Fibroblast of skin of right biceps (primary cell): ENCODE measurements at places on chromosomes 7 and 10.
A peak's percentile ranks its signal among the peaks of the same experiment; 100 is the strongest.

DNA sequence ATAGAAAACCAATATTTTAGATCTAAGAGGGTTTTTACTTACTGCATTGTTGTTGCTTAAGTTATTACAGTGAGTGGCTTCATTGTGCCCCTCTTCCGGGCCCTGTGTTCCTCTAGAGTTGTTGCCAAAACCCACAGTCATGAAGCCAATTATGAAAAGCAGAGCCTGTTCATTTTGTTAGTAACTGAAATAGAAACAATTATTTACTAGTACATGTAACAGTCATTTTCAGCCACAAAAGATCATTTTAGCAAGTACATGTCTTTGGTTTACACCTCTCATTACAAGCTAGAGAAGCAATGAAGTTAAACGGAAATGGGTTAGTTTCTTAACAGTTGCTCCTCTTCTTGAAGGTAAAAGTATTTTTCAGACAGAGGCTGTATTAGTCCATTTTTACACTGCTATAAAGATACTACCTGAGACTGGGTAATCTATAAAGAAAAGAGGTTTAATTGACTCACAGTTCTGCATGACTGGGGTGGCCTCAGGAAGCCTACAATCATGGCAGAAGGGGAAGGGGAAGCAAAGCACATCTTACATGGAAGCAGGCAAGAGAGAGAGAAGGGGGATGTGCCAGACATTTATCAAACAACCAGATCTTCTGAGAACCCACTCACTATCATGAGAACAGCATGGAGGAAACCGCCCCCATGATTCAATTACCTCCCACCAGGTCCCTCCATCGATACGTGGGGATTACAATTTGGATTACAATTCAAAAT, 380.5 kb downstream of the SFMBT2 start:
- DNase-seq, result no peak

DNA sequence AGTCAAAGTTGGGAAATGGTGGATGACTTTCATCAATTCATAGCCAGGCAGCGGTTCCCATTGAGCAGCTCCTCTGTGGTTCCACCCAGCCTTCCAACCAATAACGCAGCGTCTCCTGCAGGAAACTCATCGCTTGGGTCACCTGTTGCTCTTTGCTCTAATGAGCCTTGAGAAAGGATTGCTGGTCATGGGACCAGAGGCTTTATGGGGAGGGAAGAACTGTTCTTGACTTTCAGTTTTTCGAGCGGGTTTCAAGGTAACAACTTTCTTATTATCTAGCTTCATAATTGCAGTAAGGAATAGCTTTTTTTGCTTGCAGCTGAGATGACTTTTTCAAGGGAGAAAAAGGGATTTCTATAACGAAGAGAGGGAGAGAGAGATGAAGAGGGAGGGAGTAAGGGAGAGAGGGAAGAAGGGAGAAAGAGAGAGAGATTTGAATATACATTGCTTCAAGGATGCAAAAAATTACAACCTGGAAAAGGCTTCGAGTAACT, 405 bp upstream of the ENTPD1 start:
- no peak for DNase-seq

GRCh38 chr7:110975486-110975885, 115.4 kb upstream of the LRRN3 start:
- no peak for DNase-seq

DNA sequence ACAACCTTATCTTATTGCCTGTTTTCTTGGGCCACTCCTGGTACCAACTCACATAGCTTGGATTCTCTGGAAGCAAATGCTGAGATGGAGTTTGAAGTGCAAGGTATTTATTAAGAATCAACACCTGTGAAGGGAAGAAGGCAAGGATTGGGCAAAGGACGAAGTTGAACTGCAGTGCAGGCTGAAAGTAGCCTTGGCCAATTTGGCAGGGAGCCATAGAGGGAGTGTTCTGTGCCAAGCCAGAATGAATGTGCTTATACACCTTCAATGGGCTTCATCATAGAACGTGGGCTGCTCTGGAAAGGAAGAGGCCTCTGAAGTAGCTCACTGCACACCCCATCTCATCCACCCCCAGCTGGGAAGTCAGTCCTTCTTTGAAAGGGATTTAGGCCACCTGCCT, 79.8 kb upstream of the IFRD1 start:
- DNase-seq, result no peak

- peak; percentile 87 for DNase-seq
Observed at GRCh38 chr10:30127120-30127541, 67.7 kb upstream of the JCAD start.

DNA sequence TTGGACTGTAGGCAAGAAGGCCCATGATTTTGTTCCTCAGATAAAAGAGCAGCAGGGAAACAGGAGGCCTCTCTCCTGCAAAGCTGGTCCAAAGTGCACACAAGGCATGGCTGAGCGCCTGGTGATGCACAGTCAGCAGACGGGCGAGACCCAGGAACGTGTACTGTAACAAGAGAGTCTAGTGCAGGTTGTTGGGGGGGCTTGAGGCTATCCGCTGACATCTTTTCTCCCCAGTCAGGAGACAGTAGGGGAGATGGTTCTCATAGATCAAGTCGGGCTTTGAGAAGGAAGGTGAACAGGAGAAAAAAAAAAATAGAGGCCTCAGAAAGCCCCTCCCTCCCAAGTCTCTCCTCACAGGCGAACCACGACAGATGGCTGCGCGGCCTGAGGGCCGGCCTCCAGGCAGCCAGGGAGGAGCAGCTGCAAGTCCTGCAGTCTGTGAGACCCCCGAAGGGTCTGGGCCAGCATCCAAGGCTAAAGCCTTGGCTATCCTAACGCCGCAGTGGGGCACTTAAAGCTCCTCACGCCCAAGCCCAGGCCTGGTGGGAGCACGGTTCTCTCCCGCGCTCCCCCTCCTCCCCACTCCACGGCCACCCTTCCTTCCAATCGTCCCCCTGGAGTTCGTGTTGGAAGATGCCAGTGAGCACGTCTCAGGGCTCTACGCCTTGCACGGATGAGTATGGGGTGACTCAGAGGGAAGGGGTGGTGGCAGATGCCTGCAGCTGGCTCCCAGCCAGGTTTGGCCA, 68.3 kb downstream of the PRKAG2 start:
- DNase-seq, result peak; percentile 14

DNA sequence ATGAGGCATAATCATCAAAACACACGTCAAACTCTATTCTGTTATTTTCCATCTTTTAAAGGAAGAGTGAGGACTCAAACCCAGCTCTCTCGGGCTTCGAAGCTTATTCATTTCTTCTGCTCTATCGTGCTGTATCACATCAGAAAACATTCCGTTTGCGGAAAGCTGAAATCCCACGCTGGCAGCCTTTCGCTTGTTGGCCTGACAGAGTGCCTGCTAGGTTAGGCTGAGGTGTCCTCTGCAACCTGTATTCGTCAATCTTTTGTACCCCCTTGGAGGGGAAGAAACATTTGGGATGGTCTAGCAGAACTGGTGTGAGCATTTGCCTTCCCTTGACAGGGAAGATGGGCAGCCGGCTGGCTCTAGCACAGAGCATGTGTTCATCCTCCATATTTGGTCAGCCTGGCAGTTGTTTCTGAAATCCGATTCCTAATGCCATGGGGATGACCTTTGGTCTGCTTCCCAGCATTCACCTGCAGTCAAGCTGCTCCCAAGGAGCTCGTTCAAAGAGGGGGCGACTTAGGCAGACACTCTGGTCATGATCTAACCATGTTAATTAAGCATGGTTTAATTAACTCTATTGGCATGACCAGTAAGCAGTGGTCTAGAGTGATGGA, 55.2 kb downstream of the TACC2 start:
- DNase-seq, result no peak

DNA sequence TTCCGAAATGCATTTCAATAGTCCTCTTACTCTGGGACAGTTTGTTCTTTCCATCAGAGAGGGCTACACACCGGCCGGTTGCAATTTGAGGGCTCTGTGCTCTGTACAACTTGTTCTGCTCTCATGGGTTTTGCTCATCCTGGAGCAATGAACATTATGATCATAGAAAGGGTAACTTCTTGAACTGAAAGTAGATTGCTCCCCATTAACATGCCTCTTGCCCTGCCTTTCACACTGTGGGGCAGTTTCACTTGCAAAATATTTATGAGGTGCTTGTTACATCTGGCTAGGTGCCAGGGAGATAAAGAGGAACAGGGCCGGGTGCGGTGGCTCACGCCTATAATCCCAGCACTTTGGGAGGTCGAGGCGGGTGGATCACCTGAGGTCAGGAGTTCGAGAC, 97.3 kb upstream of the MPP7 start:
- DNase-seq, result no peak

GRCh38 chr10:123301077-123301857, 147.1 kb downstream of the BUB3 start:
- DNase-seq, result peak; percentile 3

DNA sequence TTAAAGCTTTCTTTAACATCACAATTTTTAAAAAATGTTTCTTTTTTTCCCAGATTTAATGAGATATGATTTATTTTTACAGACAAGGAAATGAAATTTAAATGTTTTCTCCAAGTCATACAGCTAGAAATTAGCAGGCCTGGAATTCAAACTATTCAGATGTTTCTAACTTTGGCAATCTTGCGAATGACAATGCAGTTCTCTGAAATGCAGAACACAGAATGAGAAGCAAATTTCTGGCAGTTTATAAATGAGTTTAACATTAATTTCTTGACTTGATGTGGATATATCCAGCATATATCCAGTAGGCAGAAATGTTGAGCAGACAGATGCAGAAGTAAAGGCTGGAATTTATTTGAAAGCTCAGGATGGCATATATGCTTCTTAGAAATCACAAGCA, 227.5 kb downstream of the THSD7A start:
- DNase-seq, result no peak

GRCh38 chr7:2209146-2209960, 23.4 kb downstream of the MAD1L1 start:
- peak; percentile 67 for DNase-seq

- DNase-seq, result peak; percentile 10
Observed at GRCh38 chr7:111697771-111698170, 135.5 kb upstream of the IMMP2L start.

DNA sequence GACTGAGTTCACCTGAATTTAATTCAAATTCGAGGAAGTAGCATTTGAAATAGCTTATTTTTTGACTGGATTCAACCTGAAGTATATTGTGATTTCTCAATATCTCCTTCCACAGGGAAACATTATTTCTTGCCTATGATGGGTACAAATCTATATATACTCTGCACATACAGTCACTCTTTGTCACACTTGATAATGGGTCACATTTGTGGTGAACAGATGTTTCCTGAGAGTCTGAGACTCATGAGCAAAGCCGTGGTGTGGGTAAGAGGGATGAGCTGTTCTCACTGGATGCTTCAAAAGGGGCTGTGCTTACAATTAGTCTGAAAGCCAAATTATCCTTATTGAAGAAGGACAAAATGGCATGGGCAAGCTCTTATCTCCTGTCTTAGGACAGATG, 18.0 kb upstream of the TBXAS1 start:
- no peak for DNase-seq

- DNase-seq, result peak; percentile 59
Observed at GRCh38 chr7:128405471-128406313, 4.1 kb downstream of the IMPDH1 start.

GRCh38 chr7:28222636-28223035, 42.0 kb upstream of the JAZF1 start:
- DNase-seq, result no peak

DNA sequence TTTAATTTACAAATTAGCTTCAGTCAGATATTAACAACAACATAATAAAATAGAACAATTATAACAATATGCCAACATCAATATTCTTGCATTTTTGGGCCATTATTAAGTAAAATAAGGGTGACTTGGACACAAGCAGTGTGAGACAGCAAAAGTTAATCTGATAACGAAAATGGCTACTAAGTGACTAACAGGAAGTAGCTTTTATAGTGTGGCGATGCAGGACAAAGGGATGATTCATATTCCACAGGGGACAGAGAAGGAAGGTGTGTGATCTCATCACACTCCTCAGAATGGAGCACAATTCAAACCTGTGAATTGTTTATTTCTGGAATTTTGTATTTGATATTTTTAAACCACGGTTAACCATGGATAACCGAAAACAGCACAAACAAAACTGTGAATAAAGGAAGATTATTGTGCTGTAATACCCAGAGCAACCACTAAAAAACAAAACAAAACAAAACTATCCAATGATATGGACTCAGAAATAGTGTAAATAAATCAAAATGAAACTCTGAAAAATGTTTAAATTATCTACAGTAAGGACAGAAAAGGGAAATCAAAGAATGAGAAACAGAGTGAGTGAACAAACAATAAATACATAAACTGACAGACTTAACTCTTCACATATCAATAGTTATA, 66.9 kb upstream of the TFEC start:
- DNase-seq, result peak; percentile 82

- DNase-seq, result peak; percentile 2
Observed at GRCh38 chr7:88401009-88401623, 94.4 kb upstream of the STEAP4 start.

GRCh38 chr7:33842150-33842549, 63.2 kb upstream of the BMPER start:
- DNase-seq, result no peak

DNA sequence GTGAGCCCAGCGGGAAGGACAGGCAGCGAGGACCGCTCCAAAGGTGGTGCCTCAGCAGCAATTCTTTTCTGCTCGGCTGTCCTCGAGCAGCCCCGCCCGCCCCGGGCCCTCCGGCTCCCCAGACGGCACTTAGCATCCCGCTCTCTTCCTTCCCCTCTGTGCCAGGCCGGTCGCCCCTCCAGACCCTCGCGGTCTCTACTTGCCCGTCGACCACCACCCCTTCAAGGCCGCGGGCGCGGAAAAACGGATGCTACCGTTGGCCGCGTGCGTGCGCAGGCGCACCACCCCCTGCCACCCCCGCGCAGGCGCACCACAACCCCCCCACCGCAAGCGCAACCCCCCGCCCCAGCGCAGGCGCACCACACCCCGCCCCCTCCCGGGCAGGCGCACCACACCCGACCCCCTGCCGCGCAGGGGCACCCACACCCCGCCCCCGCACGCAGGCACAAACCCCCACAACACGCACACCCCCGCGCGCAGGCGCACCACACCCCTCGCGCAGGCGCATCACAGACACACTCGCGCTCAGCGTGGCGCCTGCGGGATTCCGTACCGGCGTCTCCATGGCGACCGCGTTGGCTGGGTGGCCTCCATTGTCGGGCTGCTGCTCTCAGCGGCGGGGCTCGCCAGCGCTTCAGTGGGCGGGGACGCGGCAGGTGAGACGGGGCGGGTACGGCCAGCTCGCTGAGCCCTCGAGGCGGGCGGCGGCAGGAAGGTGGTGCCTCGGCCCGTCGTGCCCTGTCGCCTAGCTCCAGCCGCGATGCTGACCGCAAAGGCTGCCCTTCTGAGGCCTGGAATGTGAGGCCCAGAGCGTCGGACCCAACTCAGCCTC, at the start of gene LRRC27:
LRRC27 (plus strand) TSS at position 593 of the 832 bp plus-strand sequence. CDS start 1,332 bp downstream, outside the sequence.
- DNase-seq, result peak; percentile 97
